Lower lobe of right lung (tissue), 2 donors: ENCODE measurements at places on chromosomes 12 and 14.

- DNase-seq: no peak
These were observed 163.0 kb downstream of the ATP23 start for GRCh38 chr12:58104351-58104755.

DNA sequence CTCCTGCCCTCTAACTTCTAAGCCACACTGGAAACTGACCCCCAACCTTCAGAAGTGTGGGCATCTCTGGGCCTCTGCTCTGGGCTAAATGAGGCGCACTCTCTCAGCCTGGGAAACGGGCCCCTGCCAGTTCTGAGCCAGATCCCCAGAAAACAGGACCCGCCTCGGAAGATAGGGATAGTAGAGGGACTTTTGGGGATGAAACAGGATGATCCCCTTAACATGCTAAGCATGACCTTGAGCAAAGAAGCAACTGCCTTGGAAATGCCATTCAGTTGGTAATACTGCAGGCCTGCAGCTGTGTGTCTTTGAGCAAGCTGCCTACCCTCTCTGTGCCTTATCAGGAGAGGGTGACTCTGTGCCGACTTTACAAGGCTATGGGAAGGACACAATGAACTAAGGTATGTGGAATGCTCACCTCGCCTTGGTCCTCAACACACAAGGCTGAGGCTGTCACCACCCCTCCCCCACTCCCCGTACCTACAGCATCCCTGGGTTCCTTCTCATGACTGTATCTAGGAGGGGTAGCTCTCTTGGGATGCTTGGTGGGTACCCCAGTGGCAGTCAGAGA, 54.0 kb downstream of the NCOR2 start:
- DNase-seq: no peak

DNA sequence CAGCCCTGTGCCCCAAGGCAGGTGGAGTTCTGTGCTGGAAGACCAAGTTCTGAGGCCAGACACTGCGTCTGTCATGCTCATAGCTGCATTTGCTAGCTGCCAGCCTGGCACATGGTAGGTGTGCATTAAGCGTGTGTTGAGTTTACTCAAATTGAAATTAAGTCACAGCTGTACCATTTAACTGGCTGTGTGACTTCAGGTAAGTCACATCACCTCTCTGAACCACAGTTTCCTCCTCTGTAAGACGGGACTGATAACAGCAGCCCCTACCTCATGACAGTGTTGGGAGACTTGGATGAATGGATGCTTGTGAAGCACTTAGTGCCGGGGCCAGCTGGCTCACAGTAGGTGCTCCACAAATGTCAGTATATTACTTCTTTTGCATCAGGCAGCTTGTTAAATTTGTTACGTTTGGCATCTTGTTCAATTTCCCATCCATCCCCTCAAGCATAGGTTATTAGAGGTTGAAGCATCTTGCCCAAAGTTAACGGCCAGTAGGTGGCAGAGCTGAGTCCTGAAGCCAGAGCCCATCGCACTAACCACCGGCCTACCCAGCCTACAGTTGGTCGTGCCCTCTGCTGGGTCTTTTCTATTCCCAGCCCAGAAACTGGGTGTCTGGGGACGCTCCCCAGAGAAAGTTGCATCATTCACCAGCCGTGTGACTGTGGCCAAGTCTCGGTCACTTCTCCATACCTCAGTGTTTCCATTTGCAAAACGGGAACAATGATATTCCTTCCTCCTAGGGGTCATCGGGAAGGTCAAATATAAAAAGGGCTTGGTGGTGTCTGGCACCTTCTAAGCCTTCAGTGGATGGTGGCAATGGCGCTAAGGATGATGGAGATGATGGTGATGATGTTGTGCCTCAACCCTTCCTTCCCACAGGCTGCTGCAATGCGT, 4.5 kb downstream of the DAO start:
- peak; percentile 83 for DNase-seq

GRCh38 chr12:130137040-130138018, 24.9 kb upstream of the FZD10 start:
- DNase-seq: no peak

- DNase-seq: no peak
These were observed 28.7 kb downstream of the NELL2 start for GRCh38 chr12:44847403-44847802.

- DNase-seq: no peak
These were observed 218.9 kb downstream of the ADAMTS20 start for GRCh38 chr12:43332977-43333640.

DNA sequence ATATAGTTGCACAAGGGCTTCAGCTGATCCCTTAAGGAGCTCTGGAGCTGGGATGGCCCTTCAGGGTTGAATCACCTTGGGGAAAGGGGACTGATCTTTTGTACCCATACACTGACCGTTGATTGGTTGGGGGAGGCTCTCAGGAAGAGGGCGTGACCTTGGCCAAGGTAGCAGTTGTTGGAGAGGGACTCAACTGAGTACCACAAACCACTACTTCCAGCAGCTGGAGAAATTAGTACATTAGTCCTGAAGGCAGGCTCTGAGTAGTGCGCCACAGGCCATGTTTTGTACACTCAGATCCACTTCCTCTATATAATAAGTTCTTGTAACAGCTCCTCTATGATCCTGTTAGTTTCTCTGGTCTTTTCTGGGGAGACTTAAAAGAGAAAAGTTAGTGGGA, 317.6 kb downstream of the CCDC91 start:
- no peak for DNase-seq

- DNase-seq: no peak
These were observed 21.1 kb downstream of the BDKRB2 start for GRCh38 chr14:96225745-96226151.

DNA sequence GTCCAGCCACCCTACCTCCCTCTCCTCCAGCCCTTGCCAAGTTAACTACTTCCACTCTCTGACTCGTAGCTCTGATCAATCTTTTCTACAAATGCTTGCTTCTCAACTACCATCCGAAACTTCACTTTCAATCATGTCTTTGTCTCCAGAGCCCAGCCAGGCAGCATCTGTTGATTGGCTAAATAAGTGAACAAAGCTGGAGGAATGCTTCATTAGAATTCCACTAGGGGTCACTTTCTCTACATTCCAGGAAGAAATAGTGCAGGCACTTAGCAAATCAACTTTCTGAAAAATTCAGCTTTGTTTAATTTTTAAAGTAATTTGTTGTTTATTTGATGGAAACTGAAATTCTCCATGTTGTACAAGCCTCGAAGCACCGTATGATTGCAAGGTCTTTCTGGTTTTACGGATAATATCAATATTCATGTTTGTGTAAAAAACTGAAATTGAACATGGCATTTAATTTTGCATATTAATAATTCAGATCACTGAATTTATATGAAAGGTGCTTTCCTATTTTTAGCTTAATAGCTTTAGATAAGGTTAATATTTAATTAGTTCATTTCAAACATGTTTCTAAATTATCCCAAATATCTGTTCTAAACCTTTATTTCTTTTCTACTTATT, 32.4 kb upstream of the HELB start:
- no peak for DNase-seq
